ENCODE measurements at places on chromosomes 3 and 15. TPM values are rescaled to one million over a fixed set of nuclear protein-coding genes. Genes with fewer than 3 reads are reported as not detected.

GRCh38 chr15:58492661-58493397, 61.0 kb downstream of the LIPC start:
- H3K4me1 ChIP-seq, result no peaks in the 10 kb centered on the region
- H3K27ac ChIP-seq, result no peak overlapping the region
- H3K36me3 ChIP-seq, result no peaks in the 10 kb centered on the region
- no peaks in the 10 kb centered on the region for H3K27me3 ChIP-seq
- H3K4me3 ChIP-seq, result no peak overlapping the region
- no peak for DNase-seq

DNA sequence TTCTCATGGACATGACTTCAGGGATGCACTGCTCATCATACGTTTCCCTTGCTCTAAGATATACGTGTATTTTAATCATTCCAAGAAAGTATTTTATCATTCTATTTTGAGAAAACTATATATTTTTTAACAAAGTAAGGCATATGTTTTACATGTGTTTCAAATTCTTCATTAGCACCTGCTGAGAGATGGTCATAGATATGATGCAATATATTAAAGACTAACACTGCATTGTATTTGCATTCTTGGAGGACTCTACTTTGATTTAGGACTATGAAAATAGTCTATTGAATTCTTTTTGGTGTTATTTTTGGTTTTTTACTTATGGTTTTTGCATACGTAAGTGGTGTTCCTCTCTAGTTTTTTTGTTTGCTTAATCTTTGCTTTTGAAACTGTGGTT, 54.2 kb upstream of the MTMR10 start:
- H3K4me1 ChIP-seq, result no peaks in the 10 kb centered on the region
- H3K36me3 ChIP-seq, result no peaks in the 10 kb centered on the region
- no peaks in the 10 kb centered on the region for H3K27me3 ChIP-seq
- no peak overlapping the region for H3K27ac ChIP-seq
- no peak overlapping the region for H3K4me3 ChIP-seq
- no peak for DNase-seq

DNA sequence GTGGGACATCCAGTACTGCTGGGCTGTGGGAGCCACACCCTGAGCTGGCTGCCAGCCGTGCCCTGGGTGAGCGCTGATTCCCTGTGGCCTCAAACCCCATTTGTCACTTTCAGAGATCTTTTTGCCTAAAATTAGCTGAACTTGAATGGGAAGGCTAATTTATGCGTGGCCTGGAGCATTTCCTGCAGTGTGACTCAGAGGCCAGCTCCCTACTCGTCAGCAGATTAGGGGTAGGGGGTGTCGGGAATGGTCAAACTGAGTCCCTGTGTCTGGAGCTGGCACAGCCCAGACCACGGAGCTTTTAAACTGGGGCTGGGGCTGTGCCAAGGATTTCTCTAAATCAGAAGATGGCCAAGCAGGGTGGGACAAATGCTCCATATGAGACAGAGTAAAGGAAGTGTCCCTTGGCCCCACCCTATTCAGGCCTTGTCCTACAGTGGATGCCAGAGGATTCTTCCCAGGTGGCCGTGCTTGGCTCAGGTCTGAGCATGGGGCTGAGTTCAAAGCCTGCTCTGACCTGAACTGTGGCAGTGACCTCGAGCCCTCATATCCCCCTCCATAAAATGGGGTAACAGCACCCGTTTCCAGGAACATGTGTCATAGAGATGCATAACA, 59.7 kb downstream of the ATP2B2 start:
- no peak overlapping the region for H3K4me3 ChIP-seq
- no peaks in the 10 kb centered on the region for H3K36me3 ChIP-seq
- no peaks in the 10 kb centered on the region for H3K4me1 ChIP-seq
- peaks cover 4% of the 10 kb centered on the region for H3K27me3 ChIP-seq
- DNase-seq, result no peak

Gene CHRD
- 3.4 TPM for total RNA-seq

- H3K27ac ChIP-seq, result no peak overlapping the region
- H3K27me3 ChIP-seq, result no peaks in the 10 kb centered on the region
- H3K4me3 ChIP-seq, result no peak overlapping the region
- no peaks in the 10 kb centered on the region for H3K36me3 ChIP-seq
- no peaks in the 10 kb centered on the region for H3K4me1 ChIP-seq
Observed at GRCh38 chr3:139129892-139130291, 85.2 kb upstream of the PRR23C start.

- no peak overlapping the region for H3K4me3 ChIP-seq
- no peak for DNase-seq
- H3K36me3 ChIP-seq, result no peaks in the 10 kb centered on the region
- H3K27me3 ChIP-seq, result peaks cover 6% of the 10 kb centered on the region
- H3K4me1 ChIP-seq, result no peaks in the 10 kb centered on the region
- H3K27ac ChIP-seq, result no peak overlapping the region
Observed at GRCh38 chr3:134858441-134859035, 63.5 kb downstream of the EPHB1 start.

- H3K27ac ChIP-seq, result no peak overlapping the region
- H3K27me3 ChIP-seq, result no peaks in the 10 kb centered on the region
- no peak overlapping the region for H3K4me3 ChIP-seq
- no peak for DNase-seq
- H3K36me3 ChIP-seq, result no peaks in the 10 kb centered on the region
Observed at GRCh38 chr3:350871-351371, 154.4 kb downstream of the CHL1 start.

GRCh38 chr15:29822684-29823459, 604 bp upstream of the TJP1 start:
- peak overlapping the region; percentile 88 for H3K4me3 ChIP-seq
- H3K27me3 ChIP-seq, result no peaks in the 10 kb centered on the region
- H3K27ac ChIP-seq, result peak overlapping the region; percentile 100
- DNase-seq, result peak; percentile 82
- H3K4me1 ChIP-seq, result peaks cover 2% of the 10 kb centered on the region

DNA sequence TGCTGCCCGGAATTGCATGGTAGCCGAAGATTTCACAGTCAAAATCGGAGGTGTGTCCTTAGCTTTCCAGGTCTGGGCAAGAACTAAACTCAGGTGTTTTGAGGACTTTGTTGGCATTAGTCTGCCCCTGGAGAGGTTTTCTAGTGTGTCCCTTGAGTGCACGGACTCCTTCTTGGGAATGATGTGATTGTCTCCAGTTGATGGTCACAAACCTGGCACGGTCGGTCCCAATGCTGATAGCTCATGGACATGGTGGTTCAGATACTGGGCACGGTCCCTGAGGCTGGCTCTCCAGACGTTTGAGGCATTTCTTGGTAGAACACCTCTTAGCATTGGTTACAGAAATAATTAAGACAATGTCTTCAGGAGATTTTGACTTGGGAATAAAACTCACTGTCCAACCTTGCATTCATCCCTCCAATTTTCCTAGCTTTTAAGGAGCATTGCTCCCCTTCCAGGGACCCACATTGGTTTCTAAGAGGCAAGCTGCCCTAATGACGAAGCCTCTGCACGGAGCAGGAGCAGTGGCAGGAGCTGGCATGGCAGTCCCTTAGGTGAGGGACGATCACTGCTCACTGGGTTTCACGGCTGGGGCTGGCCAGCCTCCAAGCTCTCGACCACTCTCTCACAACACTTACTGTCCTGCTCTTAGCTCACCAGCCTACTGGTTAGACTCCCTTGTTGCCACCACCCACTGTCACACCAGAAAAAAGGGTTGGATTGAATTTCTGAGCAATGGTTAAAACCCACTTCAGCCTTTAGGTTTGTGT, 68.1 kb downstream of the PGPEP1L start:
- no peak for DNase-seq
- H3K27me3 ChIP-seq, result no peaks in the 10 kb centered on the region
- peaks cover 13% of the 10 kb centered on the region for H3K36me3 ChIP-seq
- no peak overlapping the region for H3K27ac ChIP-seq
- H3K4me3 ChIP-seq, result no peak overlapping the region

DNA sequence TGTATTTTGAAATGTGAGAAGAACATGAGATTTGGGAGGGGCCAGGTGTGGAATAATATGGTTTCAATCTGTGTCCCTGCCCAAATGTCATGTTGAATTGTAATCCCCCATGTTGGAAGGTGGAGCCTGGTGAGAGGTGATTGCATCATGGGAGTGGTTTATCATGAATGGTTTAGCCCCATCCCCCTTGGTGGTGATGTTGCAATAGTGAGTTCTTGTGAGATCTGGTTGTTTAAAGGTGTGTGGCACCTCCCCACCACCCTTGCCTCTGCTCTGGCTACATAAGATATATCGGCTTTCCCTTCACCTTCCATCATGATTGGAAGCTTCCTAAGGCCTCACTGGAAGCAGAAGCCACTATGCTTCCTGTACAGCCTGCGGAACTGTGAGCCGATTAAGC, 23.9 kb upstream of the TMEM108 start:
- H3K27me3 ChIP-seq, result no peaks in the 10 kb centered on the region
- DNase-seq, result no peak
- no peaks in the 10 kb centered on the region for H3K36me3 ChIP-seq
- no peak overlapping the region for H3K4me3 ChIP-seq

- H3K4me3 ChIP-seq, result no peak overlapping the region
- H3K27ac ChIP-seq, result no peak overlapping the region
- peaks cover 4% of the 10 kb centered on the region for H3K4me1 ChIP-seq
- H3K27me3 ChIP-seq, result no peaks in the 10 kb centered on the region
Observed at GRCh38 chr3:36919439-36920160, 25.3 kb downstream of the TRANK1 start.
